ENCODE measurements at places on chromosomes 7 and 10. TPM values are rescaled to one million over a fixed set of nuclear protein-coding genes. Genes with fewer than 3 reads are reported as not detected.

The LIPM gene
- 0.57 TPM for polyA plus RNA-seq

The DDX50 gene
- polyA plus RNA-seq: 40.0 TPM

DNA sequence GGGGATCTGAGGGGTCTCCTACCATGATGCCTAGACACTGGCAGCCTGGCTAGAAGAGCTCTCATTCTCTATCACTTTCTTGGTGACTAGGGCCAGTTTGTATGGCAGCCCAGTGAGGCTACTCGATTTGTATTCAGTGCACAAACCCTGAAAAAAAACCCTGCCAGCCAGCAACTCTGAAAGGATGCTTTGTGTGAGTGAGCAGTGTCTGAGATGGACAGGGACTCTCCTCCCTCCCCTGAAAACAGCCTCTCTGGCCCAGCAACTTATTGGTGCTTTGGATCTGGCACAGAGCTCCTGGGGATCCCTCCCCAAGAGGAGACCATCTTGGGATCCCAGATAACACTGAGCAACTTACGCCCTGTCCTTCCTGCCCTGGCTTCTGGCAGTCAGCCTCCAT lies 10.8 kb upstream of the LRRC4 start:
- no peak for DNase-seq

DNA sequence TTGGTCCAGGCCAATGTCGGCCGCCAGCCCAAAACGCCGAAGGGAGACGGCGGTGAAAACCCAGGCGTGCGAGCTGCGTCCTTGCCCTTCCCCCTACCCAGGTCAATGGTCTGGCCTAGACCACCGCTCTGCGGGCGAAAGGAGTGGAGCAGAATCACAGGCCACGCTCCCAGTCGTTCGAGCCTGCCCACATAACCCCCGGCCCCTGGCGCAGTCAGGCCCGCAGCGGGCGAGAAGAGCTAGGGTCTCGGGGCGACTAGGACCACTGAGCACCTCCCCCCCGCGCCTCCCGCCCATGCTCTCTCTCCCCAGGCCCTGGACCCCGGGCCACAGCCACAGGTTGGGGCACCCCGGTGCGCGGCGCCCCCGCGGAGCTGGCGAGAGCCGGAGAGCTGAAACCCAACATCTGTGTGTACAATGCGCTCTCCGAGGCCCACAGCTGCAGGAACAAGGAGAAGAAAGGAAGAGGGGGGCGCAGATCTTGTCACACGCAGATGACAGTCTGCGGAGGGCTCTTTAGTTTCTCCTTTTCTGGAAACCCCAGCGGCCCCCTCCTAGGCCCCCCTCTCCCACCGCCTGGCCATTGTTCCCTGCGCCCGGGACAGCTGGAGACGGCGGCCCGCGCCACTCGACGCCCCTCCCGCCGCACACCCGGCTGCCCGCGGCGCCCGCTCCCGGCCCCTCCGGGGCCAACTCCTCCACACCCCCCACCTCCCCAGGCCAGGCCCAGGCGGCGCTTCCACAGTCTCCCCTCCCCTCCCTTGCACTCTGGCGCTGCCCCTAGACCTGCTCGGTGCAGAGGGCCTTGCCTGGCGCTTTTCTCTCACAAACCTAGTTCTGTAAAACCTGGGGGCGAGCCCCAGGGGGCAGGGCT lies 355.0 kb downstream of the DNAJB6 start:
- DNase-seq: no peak

DNA sequence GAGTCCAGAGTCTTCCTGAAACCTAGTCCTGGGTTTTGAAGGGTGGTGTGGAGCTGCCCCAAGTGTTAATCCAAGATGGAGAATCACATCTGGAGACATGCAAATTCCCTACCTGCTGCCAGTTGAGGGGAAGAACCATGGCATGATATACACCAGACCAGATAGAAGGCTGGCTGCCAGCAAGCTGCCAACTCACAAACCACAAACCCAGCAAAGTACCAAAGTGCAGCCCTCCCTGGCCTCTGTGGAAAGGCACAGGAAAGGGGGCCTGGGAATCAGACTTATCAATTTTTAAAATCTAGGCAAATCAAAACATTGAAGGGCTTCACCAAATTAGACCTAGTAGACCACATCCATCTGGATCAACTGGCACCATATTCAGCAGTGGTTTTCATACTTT lies 157.0 kb downstream of the TMEM26 start:
- no peak for DNase-seq

The CH25H gene
- 23.8 TPM for polyA plus RNA-seq

- no peak for DNase-seq
Measured at GRCh38 chr10:60185421-60185820, 204.3 kb downstream of the ANK3 start.

The AKR1C8 gene
- polyA plus RNA-seq: 0.09 TPM

The LSM5 gene
- polyA plus RNA-seq: 168 TPM

GRCh38 chr7:1220977-1221745 lies 11.5 kb upstream of the UNCX start:
- no peak for DNase-seq

The TMEM176A gene
- polyA plus RNA-seq: 27.9 TPM

The CALHM2 gene
- polyA plus RNA-seq: 13.8 TPM

The GIMAP2 gene
- 32.5 TPM for polyA plus RNA-seq

- no peak for DNase-seq
Measured at GRCh38 chr7:128347647-128348097, 4.0 kb upstream of the RBM28 start.

- DNase-seq: no peak
Measured at GRCh38 chr10:103481974-103482531, 3.0 kb upstream of the CALHM3 start.

DNA sequence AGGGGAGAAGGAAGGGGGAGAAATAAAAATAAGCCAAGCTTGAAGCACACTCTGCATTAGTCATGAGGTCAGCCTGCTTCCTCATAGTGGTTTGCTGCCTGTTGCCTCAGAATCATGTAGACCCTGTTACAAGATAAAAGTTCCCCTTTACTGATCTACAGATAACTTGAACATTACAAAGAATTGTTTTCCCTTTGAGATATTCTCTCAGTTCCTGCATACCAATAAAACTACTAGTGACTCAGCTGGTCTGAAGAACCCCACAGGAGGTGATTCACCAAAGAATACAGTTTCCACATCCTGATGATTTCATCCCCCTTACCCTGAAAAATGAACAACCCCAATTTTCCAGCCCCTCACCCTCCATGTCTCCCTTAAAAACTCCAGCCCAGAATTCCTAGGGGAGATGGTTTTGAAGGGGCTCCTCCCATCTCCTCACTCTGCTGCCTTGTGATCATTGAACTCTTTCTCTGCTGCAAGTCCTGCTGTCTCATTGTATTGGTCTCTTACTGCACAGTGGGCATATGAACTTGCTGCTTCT lies 31.5 kb upstream of the NRP1 start:
- DNase-seq: no peak

DNA sequence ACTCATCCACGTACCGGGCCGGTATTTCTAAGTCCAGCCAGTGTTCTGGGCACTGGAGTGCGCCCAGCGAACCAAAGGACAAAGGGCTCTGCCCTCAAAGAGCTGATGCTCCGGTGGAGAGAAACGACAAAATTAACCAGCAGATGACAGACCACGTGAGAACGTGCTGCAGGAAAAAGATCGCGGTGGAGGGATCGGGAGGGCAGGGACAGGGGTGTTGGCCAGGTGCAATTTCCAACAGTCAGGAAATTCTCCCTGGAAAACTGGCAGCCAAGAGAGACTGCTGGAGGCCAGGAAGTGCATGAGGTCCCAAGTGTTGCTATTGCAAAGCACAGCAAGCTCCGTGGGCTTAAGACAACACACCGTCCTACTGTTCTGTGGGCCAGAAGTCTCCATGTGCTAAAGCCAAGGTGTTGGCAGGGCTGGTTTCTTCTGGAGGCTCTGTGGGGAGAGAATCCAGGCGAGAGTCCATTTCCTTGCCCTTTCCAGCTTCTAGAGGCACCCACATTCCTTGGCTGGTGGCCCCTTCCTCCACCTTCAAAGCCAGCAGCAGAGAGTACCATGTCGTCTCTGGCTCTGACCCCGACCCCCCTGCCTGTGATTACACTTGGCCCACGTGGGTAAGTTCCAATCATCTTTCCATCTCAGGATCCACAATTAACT lies 21.3 kb upstream of the AMZ1 start:
- no peak for DNase-seq

GRCh38 chr10:102628451-102628911 lies 15.8 kb upstream of the TRIM8 start:
- no peak for DNase-seq

- DNase-seq: no peak
Measured at GRCh38 chr10:129936923-129937300, 27.2 kb downstream of the EBF3 start.

- no peak for DNase-seq
Measured at GRCh38 chr7:27165996-27166530, 726 bp upstream of the HOXA9 start.

The NPC1L1 gene
- polyA plus RNA-seq: 0.14 TPM

The ANXA8 gene
- polyA plus RNA-seq: 23.2 TPM

DNA sequence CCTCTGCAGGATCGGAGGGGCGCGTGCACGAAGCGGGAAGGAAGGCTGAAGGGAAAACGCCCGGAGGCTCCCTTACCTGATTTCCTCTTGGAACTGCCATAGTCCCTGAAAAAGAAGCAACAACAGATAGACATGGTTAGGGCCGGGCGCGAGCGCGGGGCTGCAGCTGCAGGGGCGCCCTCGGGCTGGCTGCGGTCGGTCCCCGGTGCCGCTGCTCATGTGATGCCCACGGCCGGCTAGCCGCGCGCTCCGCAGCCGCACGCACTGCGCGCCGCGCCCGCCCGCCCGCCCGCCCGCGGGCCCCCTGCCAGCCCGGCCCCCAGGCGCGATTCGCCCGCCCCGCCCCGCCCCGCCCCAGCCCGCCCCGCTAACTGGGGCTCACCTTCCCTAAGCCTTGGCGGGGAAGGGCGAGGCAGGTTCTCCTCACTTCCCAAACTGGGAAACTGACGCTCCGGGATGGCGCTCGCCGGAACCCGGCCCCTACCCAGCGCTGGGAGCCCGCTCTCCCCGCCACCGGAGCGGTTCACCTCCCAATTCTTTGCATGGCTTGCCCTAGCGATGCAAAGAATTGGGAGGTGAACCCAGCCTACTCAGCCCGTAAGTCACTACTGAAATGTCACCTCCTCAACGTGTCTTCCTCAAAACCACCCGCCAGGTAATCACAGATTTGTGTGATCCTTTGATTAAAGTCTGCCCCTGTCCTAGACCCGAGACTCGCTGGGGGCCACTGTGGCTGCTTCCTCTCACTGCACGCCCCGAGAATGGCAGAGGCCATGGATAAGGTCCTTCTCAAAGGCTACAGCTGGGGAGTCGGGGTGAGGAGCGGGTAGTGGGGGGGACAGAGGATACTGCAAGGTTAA lies 162.2 kb downstream of the SH3PXD2A start:
- DNase-seq: no peak

The TET1 gene
- polyA plus RNA-seq: 0.82 TPM

DNA sequence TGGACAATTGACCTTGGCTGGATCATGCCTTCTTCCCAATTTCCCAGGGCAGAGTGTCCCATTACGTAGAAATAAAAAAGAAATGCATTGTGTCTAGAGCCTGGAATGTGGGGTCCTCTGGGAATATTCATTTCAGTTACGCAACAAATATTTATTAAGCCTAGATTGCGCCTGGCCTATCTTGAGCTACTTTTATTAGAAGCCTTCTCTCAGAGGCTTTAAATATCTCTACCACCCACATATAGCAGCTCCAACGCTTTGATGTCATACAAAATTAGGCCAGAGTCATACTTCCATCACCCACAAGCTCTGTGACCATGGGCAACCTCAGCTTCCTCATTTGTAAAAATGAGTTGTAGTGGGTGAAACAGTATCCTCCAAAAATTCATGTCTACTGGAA lies 24.9 kb upstream of the CARD11 start:
- no peak for DNase-seq

The THSD7A gene
- polyA plus RNA-seq: 0.50 TPM

- no peak for DNase-seq
Measured at GRCh38 chr7:24914465-24914859, 65.5 kb downstream of the OSBPL3 start.

GRCh38 chr10:131983780-131984179 lies 2.1 kb upstream of the BNIP3 start:
- DNase-seq: no peak

DNA sequence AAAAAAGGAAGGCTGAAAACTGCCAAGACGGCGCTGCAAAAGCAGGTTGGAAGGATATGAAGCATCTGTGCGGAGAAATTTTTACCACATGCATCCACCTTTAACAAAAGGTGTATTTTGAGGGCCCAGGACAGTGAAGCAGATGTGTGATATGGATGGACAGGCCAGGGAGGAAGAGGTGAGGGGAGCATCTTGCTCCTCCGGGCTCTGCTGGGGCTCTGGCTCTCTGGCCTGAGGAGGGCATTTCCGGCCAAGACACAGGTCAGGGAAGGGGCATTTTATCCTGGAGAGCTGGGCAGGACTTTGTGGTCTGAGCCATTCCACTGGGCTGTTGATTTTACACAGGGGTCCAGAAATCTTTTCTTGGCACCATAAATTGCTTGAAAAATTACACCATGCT lies 175.1 kb downstream of the ZMYND11 start:
- no peak for DNase-seq

The STX1A gene
- 5.4 TPM for polyA plus RNA-seq

- DNase-seq: no peak
Measured at GRCh38 chr10:130231251-130231741, 95.1 kb downstream of the GLRX3 start.

The TMEM130 gene
- polyA plus RNA-seq: 0.23 TPM

DNA sequence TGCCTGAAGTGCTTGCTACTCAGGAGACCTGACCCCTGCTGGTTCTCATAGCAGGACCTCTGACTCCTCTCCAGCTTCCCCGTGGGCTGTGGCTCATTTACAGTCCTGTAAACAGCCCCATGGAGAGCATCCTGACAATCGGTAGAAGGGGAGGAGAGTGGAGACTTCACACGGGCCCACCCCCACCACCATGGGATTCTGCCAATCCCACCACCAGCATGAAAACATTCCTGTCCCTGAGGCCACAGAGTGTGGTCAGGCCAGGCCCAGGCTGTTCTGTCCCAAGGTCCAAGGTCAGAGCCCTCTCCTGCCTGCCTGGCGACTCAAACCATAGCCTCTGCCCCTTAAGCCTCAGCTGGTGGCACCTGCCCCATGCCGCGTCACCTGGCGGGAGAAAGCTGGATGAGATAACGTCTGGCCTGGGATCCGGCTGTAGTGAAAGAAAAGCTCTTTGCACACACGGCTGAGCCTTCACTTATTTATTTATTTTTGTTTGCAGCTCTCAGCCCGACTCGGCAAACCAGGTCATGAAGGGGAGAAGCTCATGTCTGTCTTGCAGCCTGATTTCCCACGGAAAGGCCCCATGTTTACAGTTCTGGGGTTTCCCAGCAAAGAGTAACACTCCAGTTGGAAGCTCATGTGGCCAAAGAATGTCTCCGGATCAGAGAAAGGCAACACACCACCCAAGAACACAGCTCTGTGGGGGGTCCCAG lies 293.6 kb upstream of the ZMIZ1 start:
- DNase-seq: no peak

GRCh38 chr7:44111761-44112160 lies 7.6 kb downstream of the AEBP1 start:
- DNase-seq: no peak

The CALCR gene
- polyA plus RNA-seq: 0.07 TPM
